ENCODE measurements at places on chromosomes 5 and 9. TPM values are rescaled to one million over a fixed set of nuclear protein-coding genes. Genes with fewer than 3 reads are reported as not detected.

- no peaks in the 10 kb centered on the region for H3K27me3 ChIP-seq
- H3K4me3 ChIP-seq = no peak overlapping the region
- DNase-seq = no peak
- no peaks in the 10 kb centered on the region for H3K36me3 ChIP-seq
- H3K27ac ChIP-seq = no peak overlapping the region
Measured at GRCh38 chr5:51621156-51621555, 237.9 kb downstream of the ISL1 start.

GRCh38 chr9:113620377-113621161, 157.0 kb downstream of the RGS3 start:
- H3K36me3 ChIP-seq = no peaks in the 10 kb centered on the region
- peaks cover 69% of the 10 kb centered on the region for H3K4me1 ChIP-seq
- H3K27me3 ChIP-seq = no peaks in the 10 kb centered on the region

DNA sequence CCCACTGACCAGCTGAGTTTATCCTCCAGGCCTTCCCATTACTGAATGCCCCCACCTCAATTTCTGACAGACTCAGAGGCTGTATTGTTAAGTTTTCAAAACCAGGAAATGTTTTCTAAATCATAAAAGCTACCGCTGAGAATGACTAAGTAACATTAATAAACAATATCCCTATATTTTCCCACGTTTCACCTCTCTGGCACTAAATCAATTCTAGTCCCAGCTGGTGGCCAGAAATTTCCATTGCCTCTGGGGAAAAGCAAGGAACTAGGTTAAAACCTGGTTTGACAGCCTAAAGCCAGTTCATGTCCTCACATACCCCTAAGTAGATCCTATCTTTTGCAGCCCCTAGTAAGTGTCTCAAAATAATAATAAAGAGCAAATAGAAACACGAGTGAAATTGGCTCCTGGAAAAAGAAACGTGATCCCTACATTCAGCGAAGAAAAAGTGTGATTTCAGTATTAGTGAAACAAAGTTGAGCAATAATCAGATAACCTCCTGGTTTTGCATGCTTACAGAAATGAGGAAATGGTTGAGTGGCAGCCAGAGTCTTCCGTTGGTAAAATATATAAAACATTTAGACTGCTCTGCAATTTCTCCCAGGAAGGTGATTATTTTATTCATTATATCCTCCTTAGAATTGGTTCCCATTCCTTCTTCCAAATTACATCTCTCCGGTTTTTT, 110.9 kb downstream of the ESM1 start:
- no peak for DNase-seq
- H3K36me3 ChIP-seq = no peaks in the 10 kb centered on the region
- H3K27me3 ChIP-seq = peaks cover 73% of the 10 kb centered on the region
- no peak overlapping the region for H3K27ac ChIP-seq

DNA sequence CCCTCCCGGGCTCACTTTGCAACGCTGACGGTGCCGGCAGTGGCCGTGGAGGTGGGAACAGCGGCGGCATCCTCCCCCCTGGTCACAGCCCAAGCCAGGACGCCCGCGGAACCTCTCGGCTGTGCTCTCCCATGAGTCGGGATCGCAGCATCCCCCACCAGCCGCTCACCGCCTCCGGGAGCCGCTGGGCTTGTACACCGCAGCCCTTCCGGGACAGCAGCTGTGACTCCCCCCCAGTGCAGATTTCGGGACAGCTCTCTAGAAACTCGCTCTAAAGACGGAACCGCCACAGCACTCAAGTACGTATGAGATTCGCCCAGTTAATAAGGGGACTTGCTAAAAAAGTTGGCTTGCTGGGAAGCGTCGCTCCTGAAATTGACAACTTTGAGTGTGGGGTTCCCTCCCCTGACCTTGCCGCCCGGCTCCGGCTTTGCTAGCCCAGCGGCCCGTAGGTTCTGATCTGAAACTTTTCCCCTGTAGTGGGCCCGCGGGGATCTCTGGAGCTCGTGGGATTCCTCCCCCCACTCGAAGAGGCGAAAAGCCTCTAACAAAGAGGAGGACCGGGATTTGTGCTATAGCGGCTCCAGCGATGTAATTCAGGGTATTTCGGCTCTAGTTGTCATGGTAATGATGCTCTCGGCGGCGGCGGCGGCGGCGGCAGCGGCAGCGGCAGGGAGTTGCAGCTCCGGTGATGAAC, 572 bp downstream of the NR4A3 start:
- peaks cover 40% of the 10 kb centered on the region for H3K4me1 ChIP-seq
- peak; percentile 43 for DNase-seq
- peak overlapping the region; percentile 100 for H3K4me3 ChIP-seq
- H3K27me3 ChIP-seq = no peaks in the 10 kb centered on the region
- H3K36me3 ChIP-seq = peaks cover 53% of the 10 kb centered on the region

GRCh38 chr5:134550271-134551214, 25.1 kb downstream of the JADE2 start:
- peaks cover 29% of the 10 kb centered on the region for H3K4me1 ChIP-seq
- H3K27me3 ChIP-seq = no peaks in the 10 kb centered on the region
- no peak for DNase-seq
- no peak overlapping the region for H3K4me3 ChIP-seq
- peak overlapping the region; percentile 3 for H3K27ac ChIP-seq
- peaks cover 68% of the 10 kb centered on the region for H3K36me3 ChIP-seq

Gene IL4
- total RNA-seq = 21.6 TPM

- no peaks in the 10 kb centered on the region for H3K27me3 ChIP-seq
- H3K4me3 ChIP-seq = no peak overlapping the region
- DNase-seq = no peak
- H3K36me3 ChIP-seq = no peaks in the 10 kb centered on the region
Measured at GRCh38 chr5:31021181-31021624, 172.3 kb upstream of the CDH6 start.

DNA sequence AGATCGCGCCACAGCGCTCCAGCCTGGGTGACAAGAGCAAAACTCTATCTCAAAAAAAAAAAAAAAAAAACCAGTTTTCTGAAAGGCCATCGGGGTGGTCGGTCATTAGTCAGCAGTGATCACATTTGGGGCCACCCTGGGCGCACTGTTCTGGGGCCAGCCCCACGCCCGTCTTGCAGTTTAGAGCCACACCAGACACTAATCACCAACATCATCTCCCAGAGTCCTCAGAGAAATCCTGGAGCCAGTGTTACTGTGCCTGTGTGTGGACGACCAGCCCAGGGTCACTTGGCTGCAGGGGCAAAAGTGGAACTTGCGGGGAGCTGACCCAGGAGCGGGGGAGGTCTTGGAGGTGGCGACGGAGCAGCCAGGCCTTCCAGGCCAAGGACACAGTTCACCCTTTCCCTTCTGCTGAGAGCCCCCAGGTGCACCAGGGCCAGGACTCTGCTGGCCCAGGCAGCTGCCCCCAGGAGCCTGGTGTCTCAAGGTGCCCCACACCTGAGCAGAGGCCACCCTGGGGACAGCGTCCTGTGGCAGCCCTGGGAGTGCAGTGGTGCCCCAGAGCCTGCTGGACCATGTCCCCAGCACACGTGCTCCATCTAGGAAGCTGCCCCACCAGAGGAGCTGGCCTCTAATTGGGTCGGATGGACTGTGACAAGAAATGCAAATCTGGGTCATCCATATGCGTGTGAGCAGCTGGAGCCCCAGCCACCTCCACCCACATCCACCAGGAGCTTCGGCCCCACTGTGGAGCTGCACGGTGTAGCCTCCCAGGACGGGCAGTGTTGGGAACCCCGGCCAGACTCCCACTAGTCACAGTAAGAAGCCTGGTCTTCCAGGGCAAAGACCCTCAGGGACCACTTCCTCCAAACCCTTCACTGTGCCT, 51.1 kb downstream of the NEK6 start:
- H3K36me3 ChIP-seq = peaks cover 24% of the 10 kb centered on the region
- no peak overlapping the region for H3K27ac ChIP-seq
- H3K4me1 ChIP-seq = peaks cover 8% of the 10 kb centered on the region
- H3K4me3 ChIP-seq = no peak overlapping the region
- no peaks in the 10 kb centered on the region for H3K27me3 ChIP-seq

- H3K27ac ChIP-seq = peak overlapping the region; percentile 94
- DNase-seq = peak; percentile 90
- H3K4me1 ChIP-seq = peaks cover 64% of the 10 kb centered on the region
- H3K4me3 ChIP-seq = peak overlapping the region; percentile 76
- peaks cover 57% of the 10 kb centered on the region for H3K36me3 ChIP-seq
Measured at GRCh38 chr9:93064392-93065134, 6.1 kb downstream of the SUSD3 start.

Gene IL9
- total RNA-seq = 104 TPM

- H3K36me3 ChIP-seq = no peaks in the 10 kb centered on the region
- H3K4me1 ChIP-seq = peaks cover 3% of the 10 kb centered on the region
- no peak for DNase-seq
- H3K27me3 ChIP-seq = peaks cover 1% of the 10 kb centered on the region
- H3K27ac ChIP-seq = no peak overlapping the region
Measured at GRCh38 chr5:149667084-149667828, 62.9 kb upstream of the PPARGC1B start.

Gene ADGRV1
- total RNA-seq = 12.4 TPM

- peaks cover 11% of the 10 kb centered on the region for H3K27me3 ChIP-seq
- no peak overlapping the region for H3K4me3 ChIP-seq
- no peak for DNase-seq
- H3K27ac ChIP-seq = no peak overlapping the region
- H3K36me3 ChIP-seq = no peaks in the 10 kb centered on the region
- H3K4me1 ChIP-seq = no peaks in the 10 kb centered on the region
Measured at GRCh38 chr5:38536968-38537367, 19.5 kb downstream of the LIFR start.

GRCh38 chr9:36461323-36461722, 61.3 kb upstream of the RNF38 start:
- H3K4me3 ChIP-seq = no peak overlapping the region
- no peaks in the 10 kb centered on the region for H3K27me3 ChIP-seq
- peak overlapping the region; percentile 18 for H3K27ac ChIP-seq
- peaks cover 40% of the 10 kb centered on the region for H3K4me1 ChIP-seq
- no peak for DNase-seq

Gene NTRK2
- 1.6 TPM for total RNA-seq

Gene CCDC192
- not detected for total RNA-seq

DNA sequence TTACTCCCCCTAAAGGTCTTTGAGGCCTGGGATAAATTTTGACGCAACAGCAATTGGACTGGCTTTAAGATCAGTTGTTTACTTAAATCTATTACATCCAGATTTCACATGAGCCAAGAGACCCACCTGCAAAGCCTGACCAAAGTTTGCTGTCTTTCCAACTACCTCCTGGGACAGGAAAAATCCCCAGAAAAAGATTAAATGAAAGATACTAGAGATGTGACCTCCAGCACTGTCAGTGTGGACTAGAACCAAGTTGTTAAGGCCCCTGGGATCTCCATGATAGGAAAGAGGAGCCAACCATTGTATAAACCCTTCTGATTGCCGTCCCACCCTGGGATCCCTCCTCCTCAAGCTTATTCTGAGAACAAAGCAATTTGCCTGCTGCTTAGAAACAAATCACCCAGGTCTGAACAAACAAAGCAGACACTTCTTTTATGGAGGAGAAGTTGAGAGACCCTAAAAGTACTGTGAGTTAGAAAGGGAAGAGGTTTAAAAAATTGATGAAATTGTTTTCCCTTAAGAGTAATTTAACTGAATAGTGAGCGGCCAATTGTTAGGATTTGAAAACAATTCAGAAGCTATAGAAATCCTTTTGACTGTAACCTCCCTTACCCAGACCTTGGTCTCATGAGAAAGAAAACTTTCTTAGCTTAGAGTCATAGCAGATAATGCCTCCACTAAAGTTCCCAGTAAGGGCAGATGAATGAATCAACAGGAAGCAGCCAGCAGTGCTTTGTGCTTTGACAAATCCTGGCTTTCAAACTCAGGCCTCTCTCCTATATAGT, 255.2 kb downstream of the TMEM167A start:
- H3K36me3 ChIP-seq = no peaks in the 10 kb centered on the region
- no peak for DNase-seq
- H3K27me3 ChIP-seq = no peaks in the 10 kb centered on the region

DNA sequence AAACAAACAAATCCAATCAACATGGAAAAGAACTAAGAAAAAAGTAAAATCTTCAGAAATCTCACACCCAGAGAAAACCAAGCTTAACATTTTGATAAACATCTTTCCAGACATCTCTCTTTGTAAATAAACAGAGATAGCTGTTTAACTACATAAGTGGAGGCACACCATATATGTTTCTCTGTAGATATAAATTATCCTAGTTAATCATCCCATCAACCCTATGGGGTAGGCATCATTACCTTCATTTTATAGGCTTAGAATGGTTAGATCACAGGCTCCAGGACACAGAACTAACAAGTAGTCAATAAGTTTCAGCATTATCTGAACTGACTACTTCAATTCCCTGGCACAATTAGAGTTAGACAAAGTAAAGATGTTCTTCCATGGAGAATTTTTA, 22.4 kb upstream of the NDFIP1 start:
- H3K4me1 ChIP-seq = peaks cover 59% of the 10 kb centered on the region
- DNase-seq = no peak
- no peaks in the 10 kb centered on the region for H3K36me3 ChIP-seq
- H3K4me3 ChIP-seq = no peak overlapping the region

Gene PCDHGA2
- 0.11 TPM for total RNA-seq

Gene DIRAS2
- not detected for total RNA-seq

Gene NR4A3
- 169 TPM for total RNA-seq

DNA sequence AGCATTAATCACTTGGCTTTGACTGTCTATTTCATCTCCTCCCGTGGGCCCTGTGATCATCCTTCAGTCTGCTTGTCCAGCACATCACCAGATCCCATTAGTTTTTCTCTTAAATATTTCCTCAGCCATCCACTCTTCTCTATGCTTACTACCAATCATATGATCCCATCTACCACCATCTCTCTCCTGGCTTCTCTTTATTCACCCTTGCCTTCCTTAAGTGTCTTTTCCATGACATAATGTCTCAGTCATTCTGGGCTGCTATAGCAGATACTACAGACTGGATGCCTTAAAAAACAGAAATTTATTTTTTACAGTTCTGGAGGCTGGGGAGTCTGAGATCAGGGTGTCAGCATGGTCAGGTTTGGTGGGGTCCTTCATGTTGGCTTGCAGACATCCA, 208.4 kb upstream of the PPP1R2B start:
- H3K36me3 ChIP-seq = no peaks in the 10 kb centered on the region
- peaks cover 7% of the 10 kb centered on the region for H3K27me3 ChIP-seq
- DNase-seq = no peak
- H3K27ac ChIP-seq = no peak overlapping the region

Gene ACSL6
- total RNA-seq = 34.0 TPM

Gene ECSCR
- 1.7 TPM for total RNA-seq

All from activated T-helper 2 cell treated with anti-CD3 and anti-CD28 coated beads, Interferon-gamma antibody, Interleukin-2, Interleukin-4, amounts not matched to agents 10 μg/mL and 5 μg/mL and 100 μg/mL, durations not matched to agents 14 hours and 24 hours and 36 hours (primary cell).